Activated CD8-positive, alpha-beta memory T cell treated with anti-CD3 and anti-CD28 coated beads for 1 hour (primary cell): ENCODE measurements at places on chromosomes 11 and 22.

DNA sequence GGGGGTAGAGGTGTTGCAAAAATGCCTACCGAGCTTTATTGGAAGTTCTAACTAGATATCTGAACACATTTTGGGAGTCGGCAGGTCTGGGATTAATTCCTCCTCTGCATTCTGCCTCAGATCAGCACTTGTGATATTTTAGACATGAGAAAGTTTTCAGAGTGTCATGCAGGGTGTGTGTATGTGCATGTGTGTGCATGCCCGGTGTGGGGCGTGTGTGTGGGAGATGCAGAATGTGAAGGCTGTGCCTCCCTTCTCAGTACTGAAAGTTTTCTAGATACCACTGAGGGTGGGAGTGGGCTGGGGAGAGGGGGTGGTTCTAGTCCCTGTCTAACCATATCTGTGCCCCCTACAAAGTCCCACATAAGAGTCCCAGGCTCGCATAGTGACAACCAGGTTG lies 180.0 kb upstream of the NTM start:
- no peak for DNase-seq

- no peak for DNase-seq
Observed at GRCh38 chr11:133872160-133872559, 26.8 kb upstream of the SPATA19 start.

- no peak for DNase-seq
Observed at GRCh38 chr22:46038516-46039430, 61.8 kb upstream of the WNT7B start.

DNA sequence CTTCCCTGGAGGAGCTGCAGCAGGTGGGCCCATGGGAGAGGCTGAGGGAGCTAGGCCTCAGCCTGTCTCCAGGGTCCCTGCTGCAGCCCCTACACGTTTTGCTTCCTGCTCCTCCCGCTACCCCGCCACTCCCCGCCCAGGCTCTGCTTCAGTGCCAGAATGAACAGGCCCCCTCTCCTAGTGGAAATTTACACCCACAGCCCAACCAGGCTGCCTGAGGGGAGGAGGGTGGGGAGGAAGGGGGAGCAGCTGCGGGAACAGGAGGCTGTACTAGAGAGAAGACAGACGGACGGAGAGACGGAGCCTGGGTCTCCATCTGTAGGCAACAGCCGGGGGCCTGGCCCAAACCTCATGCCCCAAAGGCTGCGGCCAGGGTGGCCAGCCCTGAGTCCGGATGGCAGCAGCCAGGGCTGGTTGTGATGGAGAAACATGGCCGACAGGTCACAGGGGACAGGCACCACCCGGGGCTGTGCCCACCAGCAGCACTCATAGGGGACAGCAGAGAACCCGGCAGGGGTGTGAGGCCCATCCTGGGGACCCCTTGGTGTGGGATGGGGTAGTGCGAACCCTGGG lies 20.6 kb downstream of the FLRT1 start:
- no peak for DNase-seq

- no peak for DNase-seq
Observed at GRCh38 chr22:36077271-36077670, 48.6 kb upstream of the RBFOX2 start.

GRCh38 chr22:27797520-27798391 lies 3.8 kb downstream of the MN1 start:
- no peak for DNase-seq

DNA sequence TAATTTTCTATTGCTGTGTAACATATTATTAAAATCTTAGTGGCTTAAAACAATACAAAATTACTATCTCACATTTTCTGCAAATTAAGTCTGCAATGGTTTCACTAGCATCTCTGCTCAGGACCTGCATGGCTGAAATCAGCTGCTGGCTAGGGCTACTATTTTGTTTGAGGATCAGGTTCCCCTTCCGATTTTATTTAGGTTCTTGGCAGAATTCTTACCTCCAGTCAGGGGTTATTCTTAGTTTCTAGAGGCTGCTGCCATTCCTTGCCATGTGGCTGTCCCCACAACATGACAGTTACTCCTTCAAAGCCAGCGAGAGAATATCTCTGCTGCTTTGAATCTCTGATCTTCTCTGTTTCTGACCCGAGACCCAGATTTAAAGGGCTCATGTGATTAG lies 424.5 kb upstream of the ANO5 start:
- no peak for DNase-seq

GRCh38 chr11:5276697-5277096 lies 7.0 kb upstream of the HBE1 start:
- no peak for DNase-seq

GRCh38 chr11:132073787-132074186 lies 703.4 kb downstream of the NTM start:
- no peak for DNase-seq

DNA sequence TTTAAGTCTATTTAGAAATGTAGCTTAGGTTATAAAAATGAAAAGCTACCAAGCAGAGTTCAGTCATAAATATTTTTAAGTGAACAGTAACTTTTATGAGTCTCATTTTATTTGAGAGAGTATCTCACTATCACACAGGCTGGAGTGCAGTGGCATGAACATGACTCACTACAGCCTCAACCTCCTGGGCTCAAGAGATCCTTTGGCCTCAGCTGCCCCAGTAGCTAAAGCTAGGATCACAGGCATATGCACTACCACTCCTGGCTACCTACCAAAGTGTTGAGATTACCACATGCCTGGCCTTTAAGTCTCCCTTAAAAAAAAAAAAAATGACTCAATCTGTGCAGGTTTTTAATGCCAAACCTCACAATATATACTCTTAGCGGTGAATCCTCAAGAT lies 34.7 kb upstream of the CLNS1A start:
- no peak for DNase-seq

GRCh38 chr11:68497761-68498160 lies 37.2 kb downstream of the PPP6R3 start:
- DNase-seq: no peak

DNA sequence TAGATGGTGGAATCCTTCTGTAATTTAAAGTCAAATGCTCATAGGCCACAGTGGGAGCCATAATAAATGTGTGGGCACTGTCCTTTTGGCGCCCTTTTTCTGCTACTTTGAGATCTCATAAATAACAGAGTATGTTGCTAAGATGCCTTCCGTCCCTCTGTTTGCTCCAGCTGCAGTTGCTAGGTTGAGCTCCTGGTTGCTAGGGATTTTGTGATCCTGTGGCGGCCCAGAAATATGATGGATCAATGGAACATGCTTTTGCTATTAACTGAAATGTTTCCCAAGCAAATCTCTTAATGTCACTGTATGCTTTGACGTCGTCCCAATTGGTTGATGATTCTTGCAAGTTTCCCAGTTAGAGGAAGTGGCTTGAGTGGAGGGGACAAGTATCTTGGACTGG lies 53.5 kb downstream of the MYO18B start:
- DNase-seq: no peak

GRCh38 chr11:112525270-112525669 lies 264.6 kb upstream of the PLET1 start:
- no peak for DNase-seq

- DNase-seq: no peak
Observed at GRCh38 chr11:13289081-13289480, 11.5 kb downstream of the BMAL1 start.

GRCh38 chr22:35343664-35344550 lies 37.0 kb upstream of the HMOX1 start:
- DNase-seq: no peak

GRCh38 chr11:20080032-20080685 lies 80.1 kb downstream of the DBX1 start:
- DNase-seq: no peak

- no peak for DNase-seq
Observed at GRCh38 chr11:19842505-19842904, 129.9 kb downstream of the NAV2 start.

GRCh38 chr22:23402275-23403151 lies 177.6 kb downstream of the IGLL1 start:
- no peak for DNase-seq

- no peak for DNase-seq
Observed at GRCh38 chr11:44608991-44609782, 43.7 kb downstream of the CD82 start.

DNA sequence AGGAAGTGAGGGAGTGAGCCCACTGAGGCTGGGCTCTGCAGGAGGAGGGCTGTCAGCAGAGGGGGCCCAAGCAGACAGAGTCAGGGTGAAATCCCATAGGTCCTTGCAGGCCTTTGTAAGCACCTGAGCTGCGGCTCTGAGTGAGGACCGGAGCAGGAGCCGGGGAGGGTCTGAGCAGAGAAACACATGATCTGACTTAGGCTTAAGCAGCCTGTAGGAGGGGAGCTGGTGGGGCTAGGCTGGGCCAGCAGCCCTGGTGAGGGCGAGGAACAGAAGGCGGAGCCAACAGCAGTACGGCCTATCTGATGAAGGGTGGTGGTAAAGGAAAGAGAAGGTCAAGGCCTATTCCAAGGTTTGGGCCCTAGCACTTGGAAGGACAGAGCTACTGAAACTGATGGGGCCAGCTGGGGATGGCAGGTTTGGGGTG lies 26.9 kb upstream of the CBX7 start:
- no peak for DNase-seq

DNA sequence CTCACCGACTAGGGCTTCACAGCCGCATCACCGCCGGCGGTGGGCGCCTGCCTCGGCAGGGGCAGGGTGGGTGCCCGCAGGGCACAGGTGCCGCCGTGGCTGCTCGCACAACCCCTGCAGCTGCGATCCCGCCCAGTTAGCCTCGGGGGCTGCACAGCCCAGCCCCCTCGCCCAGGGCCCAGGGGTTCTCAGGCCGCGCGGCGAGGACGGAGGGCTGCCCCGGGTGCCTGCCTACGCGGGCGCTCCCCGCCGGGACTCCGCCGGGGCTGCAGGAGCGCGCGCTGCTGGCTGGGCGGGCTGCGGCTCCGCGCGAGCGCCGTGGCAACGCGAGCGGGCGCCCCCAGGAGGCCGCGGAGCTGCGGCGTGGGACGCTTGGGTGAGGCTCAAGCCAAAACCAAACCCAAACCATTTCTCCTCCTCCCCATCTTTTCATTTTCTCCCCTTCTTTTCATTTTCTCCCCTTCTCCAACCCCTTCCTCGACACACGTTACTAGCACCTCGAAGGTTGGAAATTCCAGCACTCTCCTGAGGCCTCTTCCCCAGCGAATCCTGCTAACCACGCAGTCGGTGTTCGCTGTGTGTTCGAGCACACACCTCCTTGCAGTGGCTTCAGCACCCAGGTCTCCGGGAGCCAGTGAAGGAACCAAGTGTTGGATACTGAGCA lies at the start of gene MICAL3:
Gene MICAL3 (minus strand): TSS at position 286 of the 664 bp plus-strand sequence. CDS start 117,749 bp downstream, outside the sequence.
- DNase-seq: peak; percentile 43

GRCh38 chr22:31275576-31275975 lies 16.7 kb downstream of the PIK3IP1 start:
- no peak for DNase-seq

DNA sequence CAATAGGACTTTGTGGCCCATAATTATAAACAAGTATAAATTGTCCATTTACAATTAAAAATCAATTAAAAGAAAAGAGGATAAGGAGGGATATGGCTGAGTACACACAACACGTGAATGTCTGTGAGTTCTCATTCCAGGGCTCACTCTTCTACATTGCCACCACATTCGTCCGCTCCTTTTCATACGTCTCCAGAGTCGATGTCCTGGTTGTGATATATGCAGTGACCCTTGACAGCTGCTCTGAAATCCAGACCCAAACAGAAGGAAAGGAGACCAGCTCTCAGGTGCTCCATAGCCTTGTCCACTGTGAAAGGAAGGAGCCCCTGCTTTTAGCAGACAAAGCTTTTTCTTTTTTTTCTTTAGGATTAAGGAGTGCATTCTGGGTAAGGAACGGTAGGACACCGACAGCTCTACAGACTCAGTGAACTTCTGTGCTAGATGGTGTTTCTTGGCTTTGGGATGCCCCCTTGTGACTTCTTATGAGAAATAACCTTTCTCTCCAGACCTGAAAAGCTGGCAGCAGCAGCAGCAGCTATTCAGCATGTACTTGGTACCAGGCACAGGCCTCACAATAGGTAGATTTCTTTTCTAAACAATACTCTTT lies 19.7 kb upstream of the DNAJB13 start:
- no peak for DNase-seq

GRCh38 chr11:83956119-83956697 lies 670.0 kb upstream of the CCDC90B start:
- no peak for DNase-seq

DNA sequence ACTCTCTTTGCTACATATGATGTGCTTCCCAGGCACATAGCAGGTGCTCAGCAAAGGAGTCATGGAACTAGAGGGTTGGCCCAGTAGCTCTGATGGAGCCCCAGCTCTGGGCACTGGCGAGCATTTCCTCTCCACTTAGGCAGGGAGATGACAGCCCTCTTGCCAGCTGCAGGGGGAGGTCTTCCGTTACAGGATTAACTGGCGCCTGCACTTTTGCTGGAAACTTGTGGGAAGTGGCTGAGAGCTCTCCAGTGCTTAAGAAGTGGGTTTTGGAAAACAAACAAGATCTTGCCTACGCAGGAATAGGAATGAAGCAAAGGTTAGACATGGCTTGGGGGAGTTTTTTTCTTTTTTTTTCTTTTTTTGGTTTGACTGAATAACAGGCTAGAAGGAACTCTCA lies 75.5 kb downstream of the MICAL2 start:
- no peak for DNase-seq

DNA sequence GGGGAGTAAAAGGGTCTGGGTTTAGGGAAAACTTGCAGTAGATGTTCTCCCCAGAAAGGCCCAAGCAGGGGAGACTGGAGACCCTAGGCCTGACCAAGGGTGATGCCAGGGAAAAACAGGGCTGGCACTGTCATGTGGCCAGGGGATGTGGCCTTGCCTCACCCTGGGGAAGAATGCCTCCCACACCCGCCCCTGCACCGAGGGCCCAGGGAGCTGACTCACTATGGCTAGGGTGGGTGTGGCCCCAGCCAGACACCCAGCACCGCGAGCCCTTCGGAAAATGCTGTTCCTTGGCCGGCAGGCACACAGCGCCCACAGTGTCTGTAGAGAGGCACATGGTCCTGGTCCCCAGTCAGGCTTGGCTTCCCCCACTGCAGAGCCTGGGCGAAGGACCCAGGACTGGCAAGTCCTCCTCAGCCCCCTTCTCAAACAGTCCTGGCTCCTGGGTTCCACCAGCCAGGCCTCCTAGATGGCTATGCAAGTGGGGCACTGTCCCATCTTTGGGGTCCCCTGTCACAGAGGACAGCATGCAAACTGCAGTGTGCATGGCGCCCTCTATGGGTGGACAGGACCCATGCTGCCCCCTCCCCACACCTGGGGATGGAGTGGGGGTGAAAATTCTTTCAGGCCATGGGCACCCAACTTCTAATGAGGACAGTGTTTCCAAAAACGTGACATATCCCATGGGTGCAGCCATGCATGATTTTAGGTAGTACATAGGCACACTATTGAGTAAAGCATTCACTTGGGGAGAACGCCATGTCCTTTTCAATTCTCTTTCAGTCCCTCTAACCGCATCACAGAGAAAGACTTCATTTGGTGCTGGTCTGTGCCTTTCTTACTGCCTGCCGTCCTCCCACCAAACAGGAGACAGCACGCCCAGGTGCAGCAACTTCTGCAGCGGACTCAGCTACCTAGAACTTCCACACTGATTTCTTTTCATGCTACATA lies 15.2 kb downstream of the TMPRSS5 start:
- no peak for DNase-seq

DNA sequence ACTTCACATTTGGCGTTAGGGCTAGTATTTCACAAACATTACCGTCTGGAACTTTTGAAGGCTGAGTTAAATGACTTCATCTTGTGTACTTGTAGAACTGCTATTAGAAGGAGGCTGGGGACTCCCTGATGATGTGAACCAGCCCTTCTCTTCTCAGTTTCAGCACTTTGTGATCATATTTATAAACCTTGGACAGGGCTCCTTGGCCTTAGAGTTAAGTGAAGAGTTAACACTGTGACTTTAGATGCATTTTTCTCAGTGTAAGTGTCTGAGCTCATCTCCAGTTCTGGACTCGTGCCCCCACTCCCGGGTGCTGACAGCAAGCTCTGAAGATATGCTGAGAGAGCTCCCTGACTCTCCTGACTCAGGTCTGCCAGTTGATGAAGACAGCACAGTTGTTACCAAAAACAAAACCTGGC lies 8.4 kb downstream of the MIAT start:
- DNase-seq: no peak
